ENCODE measurements at places on chromosomes 7 and 10.

GRCh38 chr10:67783606-67784294 lies 54.2 kb downstream of the DNAJC12 start:
- no peak for DNase-seq

DNA sequence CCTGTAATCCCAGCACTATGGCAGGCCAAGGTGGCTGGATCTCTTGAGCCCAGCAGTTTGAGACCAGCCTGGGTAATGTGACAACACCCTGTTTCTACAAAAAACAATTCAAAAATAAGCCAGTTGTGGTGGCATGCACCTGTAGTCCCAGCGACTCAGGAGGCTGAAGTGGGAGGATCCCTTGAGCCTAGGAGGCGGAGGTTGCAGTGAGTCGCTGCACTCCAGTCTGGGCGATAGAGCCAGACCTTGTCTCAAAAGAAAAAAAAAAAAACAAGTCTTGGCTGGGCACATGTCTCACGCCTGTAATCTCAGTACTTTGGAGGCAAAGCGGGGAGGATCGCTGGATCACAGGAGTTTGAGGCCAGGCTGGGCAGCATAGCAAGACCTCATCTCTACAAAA lies 74.6 kb upstream of the PDSS1 start:
- DNase-seq = no peak

DNA sequence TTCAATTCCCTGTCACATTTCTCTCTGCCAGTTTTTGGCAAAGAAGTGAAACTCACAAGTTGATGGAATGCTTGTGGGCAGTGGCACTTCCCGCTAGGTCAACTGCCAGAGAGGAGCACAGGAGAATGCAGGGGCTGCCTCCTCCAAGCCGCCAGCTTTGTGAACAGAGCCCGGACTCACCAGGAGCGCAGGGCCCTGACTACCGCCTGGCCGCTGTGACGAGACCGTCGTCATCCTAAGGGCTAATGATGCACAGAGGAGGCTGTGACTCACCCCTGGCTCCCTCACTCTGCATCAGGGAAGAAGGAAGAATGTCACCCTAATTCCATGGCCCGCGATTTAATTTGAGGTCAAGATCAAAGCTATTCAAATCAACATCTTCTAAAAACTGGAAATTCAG lies 123.9 kb downstream of the TAX1BP1 start:
- DNase-seq = no peak

- no peak for DNase-seq
Observed at GRCh38 chr10:6175329-6176055, 27.2 kb upstream of the PFKFB3 start.

DNA sequence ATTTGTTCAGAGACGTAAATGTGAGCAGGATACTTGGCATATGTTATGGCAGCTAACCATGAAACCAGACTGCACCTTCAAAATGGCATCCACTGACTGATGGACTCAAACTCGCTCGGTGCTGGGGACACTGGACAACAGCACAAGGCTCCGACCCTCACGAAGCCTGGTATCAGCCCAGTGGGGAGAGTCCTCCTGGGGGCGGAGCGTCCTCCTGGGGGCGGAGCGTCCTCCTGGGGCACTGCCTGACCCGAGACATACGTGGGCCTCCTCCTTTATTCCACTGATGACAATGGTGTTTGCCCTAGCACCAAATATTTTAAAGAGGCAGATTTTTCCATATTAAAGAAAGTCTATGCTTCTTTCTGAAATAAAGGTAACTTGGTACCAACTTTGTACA lies 39.5 kb downstream of the ESYT2 start:
- no peak for DNase-seq

- no peak for DNase-seq
Observed at GRCh38 chr10:29579455-29579970, 55.3 kb downstream of the SVIL start.

DNA sequence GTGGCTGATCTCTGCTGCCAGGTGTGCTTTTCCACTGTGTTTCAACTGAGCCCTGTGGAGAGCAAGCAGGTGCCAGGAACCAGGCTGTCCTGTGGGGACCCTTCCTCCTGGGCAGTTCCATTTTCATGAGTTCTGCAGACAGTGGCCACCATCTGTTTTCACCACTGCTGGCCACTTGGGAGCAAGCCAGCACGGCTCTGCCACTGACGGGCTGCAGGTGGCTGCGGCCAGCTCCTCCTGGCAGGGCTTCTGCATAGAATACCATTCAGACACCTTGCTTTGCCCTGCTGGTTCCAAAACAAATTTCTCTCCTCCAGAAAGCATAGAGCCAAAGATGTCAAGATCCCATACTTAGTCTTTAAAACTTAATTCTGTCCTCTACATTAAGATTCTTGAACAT lies 48.3 kb downstream of the LANCL2 start:
- no peak for DNase-seq

GRCh38 chr7:78127009-78127408 lies 328.4 kb downstream of the PHTF2 start:
- DNase-seq = no peak

GRCh38 chr7:81005254-81005653 lies 86.4 kb upstream of the SEMA3C start:
- DNase-seq = no peak

DNA sequence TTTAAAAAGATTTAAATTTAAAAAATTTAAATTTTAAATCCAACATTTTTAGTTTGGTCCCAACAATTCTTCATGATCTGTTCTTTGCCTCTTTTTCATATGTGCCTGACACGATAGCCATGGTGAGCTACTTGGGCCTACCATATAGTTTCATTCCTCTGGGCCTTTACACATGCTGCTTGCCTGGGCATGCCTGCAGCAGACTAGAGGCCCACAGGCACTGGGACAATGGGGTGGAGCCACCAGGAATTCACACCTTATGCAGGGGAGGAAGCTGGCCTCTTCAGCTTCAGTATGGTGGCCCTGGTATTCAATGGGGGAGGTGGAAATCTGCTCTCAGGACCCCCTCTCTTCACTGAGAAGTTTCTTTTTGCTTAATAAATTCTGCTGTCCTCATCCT lies 37.8 kb upstream of the ZNF365 start:
- no peak for DNase-seq
